Calu3 (cell line): ENCODE measurements at places on chromosomes 11 and 22. TPM values are rescaled to one million over a fixed set of nuclear protein-coding genes. Genes with fewer than 3 reads are reported as not detected.

GRCh38 chr11:78533399-78533798 lies 41.3 kb downstream of the NARS2 start:
- H3K27ac ChIP-seq = no peak overlapping the region
- H3K36me3 ChIP-seq = no peaks in the 10 kb centered on the region
- no peak overlapping the region for H3K4me3 ChIP-seq
- no peaks in the 10 kb centered on the region for H3K4me1 ChIP-seq
- no peak for DNase-seq

GRCh38 chr11:114164546-114164945 lies 105.0 kb downstream of the ZBTB16 start:
- H3K36me3 ChIP-seq = peaks cover 7% of the 10 kb centered on the region
- H3K27me3 ChIP-seq = peaks cover 94% of the 10 kb centered on the region
- H3K4me3 ChIP-seq = no peak overlapping the region
- H3K4me1 ChIP-seq = peaks cover 3% of the 10 kb centered on the region
- no peak for DNase-seq

- H3K4me3 ChIP-seq = no peak overlapping the region
- H3K27ac ChIP-seq = no peak overlapping the region
- no peaks in the 10 kb centered on the region for H3K36me3 ChIP-seq
- H3K4me1 ChIP-seq = no peaks in the 10 kb centered on the region
Observed at GRCh38 chr11:37072538-37073055, 474.6 kb upstream of the RAG2 start.

DNA sequence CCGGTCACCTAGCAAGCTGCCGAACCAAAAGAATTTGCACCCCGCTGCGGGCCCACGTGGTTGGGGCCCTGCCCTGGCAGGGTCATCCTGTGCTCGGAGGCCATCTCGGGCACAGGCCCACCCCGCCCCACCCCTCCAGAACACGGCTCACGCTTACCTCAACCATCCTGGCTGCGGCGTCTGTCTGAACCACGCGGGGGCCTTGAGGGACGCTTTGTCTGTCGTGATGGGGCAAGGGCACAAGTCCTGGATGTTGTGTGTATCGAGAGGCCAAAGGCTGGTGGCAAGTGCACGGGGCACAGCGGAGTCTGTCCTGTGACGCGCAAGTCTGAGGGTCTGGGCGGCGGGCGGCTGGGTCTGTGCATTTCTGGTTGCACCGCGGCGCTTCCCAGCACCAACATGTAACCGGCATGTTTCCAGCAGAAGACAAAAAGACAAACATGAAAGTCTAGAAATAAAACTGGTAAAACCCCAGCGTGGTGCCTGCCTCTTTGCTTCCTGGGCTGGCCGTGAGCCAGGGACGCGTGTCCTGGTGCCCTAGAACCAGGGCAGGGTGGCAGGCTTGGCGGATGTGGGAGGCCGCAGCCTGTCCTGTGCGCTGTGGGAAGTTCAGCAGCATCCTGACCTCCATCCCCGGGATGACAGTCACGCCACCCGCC lies 13.2 kb downstream of the CCND1 start:
- H3K36me3 ChIP-seq = peaks cover 76% of the 10 kb centered on the region
- peak; percentile 38 for DNase-seq
- H3K4me3 ChIP-seq = no peak overlapping the region
- H3K27me3 ChIP-seq = no peaks in the 10 kb centered on the region

- peaks cover 5% of the 10 kb centered on the region for H3K36me3 ChIP-seq
- DNase-seq = no peak
- H3K27me3 ChIP-seq = no peaks in the 10 kb centered on the region
- H3K4me3 ChIP-seq = no peak overlapping the region
- peaks cover 17% of the 10 kb centered on the region for H3K4me1 ChIP-seq
Observed at GRCh38 chr11:94128291-94128745, 323 bp upstream of the PANX1 start.

GRCh38 chr11:2459016-2459725 lies 14.4 kb downstream of the KCNQ1 start:
- H3K27ac ChIP-seq = no peak overlapping the region
- H3K4me1 ChIP-seq = peaks cover 12% of the 10 kb centered on the region
- H3K27me3 ChIP-seq = no peaks in the 10 kb centered on the region
- no peak for DNase-seq
- no peaks in the 10 kb centered on the region for H3K36me3 ChIP-seq
- no peak overlapping the region for H3K4me3 ChIP-seq

DNA sequence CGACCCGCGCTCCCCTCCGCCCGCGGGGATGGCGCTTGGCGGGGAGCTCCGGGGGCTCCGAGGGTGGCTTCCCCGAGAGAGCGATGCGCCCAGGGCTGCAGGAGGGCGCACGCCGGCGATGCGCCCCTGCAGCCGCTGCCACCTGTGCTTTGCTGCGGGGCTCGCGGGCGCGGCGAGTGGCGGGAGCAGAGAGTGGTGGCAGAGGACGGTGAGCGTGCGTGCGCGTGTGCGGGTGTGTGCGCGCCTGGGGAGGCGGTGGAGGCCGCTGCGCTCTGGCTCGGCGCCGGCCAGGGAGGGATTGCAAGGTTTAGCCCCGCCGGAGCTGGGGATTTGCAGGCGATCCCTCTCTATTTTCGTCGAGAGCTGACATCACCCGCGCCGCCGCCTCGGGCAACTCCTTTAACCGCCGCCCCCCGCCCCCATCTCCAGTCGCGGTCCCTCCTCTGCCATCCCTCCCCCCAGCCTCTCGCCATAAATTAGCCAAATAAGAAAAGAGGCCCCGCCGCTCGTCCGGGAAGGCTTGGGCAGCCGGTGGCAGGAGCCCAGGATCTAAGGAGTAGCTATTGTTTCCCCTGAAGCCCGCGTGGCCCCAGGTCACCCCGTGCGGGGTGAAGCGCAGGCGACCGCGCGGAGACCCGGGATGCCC lies at the start of gene SLC1A2:
Gene SLC1A2 (minus strand): TSS at position 375 of the 646 bp plus-strand sequence. CDS start 592 bp downstream, outside the sequence.
- H3K4me1 ChIP-seq = peaks cover 10% of the 10 kb centered on the region
- peaks cover 97% of the 10 kb centered on the region for H3K27me3 ChIP-seq
- peaks cover 8% of the 10 kb centered on the region for H3K36me3 ChIP-seq

DNA sequence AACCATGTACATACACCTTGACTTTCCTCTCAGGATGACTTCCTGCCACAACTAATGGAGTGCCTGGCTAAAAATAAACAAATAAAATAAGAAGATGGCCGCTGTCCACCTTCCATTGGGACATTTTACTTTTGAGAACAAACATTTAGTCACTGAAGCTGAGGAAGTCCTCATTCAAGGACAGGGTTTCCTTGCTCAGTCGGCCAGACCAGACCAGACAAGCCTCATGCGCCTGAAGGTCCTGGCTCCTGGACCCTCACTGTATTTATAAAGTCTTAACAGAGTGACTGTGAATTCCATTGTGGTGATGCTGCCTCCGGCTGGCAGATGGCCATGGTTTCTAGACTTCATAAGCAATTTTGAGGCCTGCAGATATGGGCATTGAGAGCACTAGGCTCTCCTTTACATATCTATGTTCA lies 114.5 kb downstream of the MAML2 start:
- H3K4me1 ChIP-seq = peaks cover 49% of the 10 kb centered on the region
- H3K27ac ChIP-seq = peak overlapping the region; percentile 75
- H3K4me3 ChIP-seq = no peak overlapping the region
- peak; percentile 45 for DNase-seq
- no peaks in the 10 kb centered on the region for H3K36me3 ChIP-seq

GRCh38 chr11:2847561-2847960 lies 38.0 kb downstream of the CDKN1C start:
- H3K4me3 ChIP-seq = no peak overlapping the region
- H3K4me1 ChIP-seq = no peaks in the 10 kb centered on the region
- H3K27ac ChIP-seq = no peak overlapping the region

GRCh38 chr11:2413742-2414579 lies 13.4 kb downstream of the TSSC4 start:
- no peak overlapping the region for H3K4me3 ChIP-seq
- no peak for DNase-seq
- H3K27ac ChIP-seq = no peak overlapping the region
- peaks cover 31% of the 10 kb centered on the region for H3K27me3 ChIP-seq
- no peaks in the 10 kb centered on the region for H3K4me1 ChIP-seq

GRCh38 chr11:75334976-75335375 lies 16.5 kb downstream of the ARRB1 start:
- peaks cover 27% of the 10 kb centered on the region for H3K4me1 ChIP-seq
- no peak for DNase-seq
- no peak overlapping the region for H3K27ac ChIP-seq
- no peaks in the 10 kb centered on the region for H3K36me3 ChIP-seq

GRCh38 chr22:37782340-37783168 lies 25.2 kb upstream of the GCAT start:
- peaks cover 13% of the 10 kb centered on the region for H3K4me1 ChIP-seq
- peak; percentile 28 for DNase-seq
- no peak overlapping the region for H3K4me3 ChIP-seq
- H3K27me3 ChIP-seq = no peaks in the 10 kb centered on the region
- no peak overlapping the region for H3K27ac ChIP-seq

DNA sequence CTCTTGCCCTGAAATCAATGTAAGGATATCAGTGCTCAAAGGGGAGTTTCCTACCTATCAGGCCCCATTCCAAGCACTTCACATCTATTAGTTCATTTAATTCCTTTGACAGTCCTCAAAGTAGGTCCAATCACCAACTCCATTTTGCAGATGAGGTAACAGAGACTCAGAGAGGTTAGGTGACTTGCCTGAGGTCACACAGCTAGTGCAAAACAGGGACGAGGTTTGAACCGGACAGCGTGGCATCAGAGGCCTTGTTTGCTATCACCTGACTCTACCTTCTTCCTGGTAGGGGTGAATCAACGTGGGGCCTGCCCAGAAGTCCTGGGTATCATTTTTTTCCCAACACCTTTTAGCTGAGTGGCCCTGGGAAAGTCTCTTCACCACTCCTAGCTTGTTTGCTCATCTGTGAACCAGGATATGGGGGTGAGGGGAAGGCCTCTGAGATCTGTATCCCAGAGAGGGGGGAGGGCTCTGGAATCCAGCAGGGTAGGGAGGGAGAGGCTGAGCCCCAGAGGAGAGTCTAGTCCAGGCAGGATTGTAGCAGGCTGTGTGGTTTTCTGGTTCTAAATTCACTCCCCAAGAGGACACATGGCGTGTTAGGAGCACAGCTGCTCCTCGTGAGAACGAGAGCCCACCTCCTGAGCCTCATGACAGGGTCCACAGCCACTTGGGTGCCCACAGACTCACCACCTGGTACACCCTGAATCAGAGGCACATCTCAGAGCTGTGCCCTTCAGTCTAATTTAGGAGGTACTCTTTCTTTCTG lies 174.7 kb downstream of the MN1 start:
- no peak overlapping the region for H3K27ac ChIP-seq
- no peak for DNase-seq
- peaks cover 17% of the 10 kb centered on the region for H3K4me1 ChIP-seq
- H3K4me3 ChIP-seq = no peak overlapping the region

GRCh38 chr11:3767536-3767935 lies 29.8 kb downstream of the NUP98 start:
- peaks cover 78% of the 10 kb centered on the region for H3K36me3 ChIP-seq
- DNase-seq = no peak
- H3K4me1 ChIP-seq = no peaks in the 10 kb centered on the region
- no peak overlapping the region for H3K27ac ChIP-seq
- H3K27me3 ChIP-seq = no peaks in the 10 kb centered on the region

PDGFD gene
- 5.1 and 7.2 TPM in 2 replicates for total RNA-seq

NNMT gene
- 52.7 and 116 TPM in 2 replicates for total RNA-seq
